ENCODE measurements at places on chromosomes 6 and 20.

DNA sequence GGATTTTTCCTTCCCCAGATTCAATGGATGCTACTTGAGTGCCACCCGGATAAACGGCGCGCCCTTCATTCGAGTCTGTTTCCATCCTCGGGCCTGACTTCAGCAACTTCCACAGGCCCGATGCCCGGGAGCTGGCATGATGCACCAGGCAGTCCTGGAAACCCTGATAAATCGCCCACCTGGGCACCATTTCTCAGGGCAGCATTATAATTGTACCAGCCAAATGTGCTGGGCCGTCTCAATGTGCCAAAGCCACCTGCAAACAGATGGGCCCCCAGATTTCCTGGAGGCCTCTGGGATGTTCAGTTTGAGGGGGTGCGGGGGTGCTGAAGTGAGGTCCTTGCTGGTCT lies 65.8 kb downstream of the NOL4L start:
- DNase-seq, result no peak

DNA sequence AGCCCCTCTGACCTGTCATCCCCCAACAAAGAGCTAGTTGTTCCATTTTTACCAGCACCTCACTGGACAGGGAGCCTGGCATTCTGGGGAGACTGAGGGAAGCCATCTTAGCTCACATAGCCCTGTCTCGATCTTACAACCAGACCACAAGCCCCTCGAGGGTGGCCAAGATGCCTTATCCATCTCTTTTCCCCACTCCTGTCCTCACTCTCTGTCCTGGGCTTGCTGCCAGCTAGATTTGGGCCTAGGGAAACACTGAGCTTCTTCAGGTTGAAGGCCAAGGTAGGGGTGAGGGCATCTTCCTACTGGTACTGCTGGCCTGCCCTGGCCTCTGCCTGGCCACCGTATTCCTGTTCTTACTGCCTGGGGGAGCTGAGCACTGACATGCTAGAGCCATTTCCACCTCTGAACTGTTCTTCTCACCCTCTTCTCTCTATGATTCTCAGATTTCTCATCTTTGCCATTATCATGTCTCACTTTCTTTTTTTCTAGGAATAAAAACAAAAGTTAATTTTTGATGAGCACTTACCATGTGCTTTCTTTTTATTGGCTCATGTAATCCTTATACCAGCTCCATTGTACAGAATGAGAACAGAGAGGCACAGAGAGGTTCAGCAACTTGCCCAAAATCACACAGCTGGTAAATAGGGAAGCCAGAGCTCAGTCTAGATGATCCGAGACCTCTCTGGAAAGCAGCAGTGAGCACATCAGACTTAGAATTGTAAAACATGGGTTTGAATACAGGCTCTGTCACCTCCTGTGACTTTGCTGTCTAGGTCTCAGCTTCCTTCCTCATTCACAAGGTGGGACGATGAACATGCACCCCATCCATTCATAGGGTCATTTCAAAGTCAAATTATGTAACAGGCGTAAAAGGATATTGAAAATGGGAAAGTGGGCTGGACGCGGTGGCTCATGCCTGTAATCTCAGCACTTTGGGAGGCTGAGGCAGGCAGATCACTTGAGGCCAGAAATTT lies 28.7 kb downstream of the FGD2 start:
- DNase-seq, result no peak

- DNase-seq, result no peak
Observed at GRCh38 chr6:17968876-17969275, 18.6 kb downstream of the KIF13A start.

DNA sequence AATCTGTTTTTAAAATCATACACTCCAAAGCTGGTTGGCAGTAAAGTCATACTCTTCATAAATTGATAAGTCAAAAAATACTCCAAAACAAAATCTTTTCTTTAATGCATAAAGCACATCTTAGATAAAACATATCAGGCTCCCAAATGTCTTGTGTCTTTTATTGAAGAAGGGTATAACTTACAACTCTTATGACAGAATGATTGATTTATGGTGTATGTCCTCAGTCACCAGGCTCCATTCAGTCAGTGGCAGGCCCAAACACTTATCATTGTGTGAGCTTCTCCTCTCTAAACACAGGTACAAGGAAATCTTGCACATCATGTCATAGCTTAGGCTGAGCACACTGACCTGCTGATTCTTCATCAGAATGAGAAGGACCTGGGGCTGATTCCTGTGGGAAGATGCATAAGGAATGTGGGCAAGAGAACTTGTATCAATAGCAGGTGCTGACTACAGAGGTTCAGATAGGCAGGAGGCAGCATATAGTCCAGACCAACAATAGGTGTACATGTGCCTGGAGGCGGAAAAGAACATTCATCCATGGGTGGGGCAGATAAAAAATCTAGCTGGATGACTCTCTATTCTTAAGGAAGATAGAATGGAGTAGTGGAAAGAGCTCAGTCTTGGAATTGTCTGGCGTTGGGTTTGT lies 1.9 kb downstream of the CALHM5 start:
- no peak for DNase-seq

GRCh38 chr6:156587071-156587470 lies 190.1 kb upstream of the ARID1B start:
- no peak for DNase-seq

- no peak for DNase-seq
Observed at GRCh38 chr20:51012357-51012756, 10.6 kb downstream of the KCNG1 start.

DNA sequence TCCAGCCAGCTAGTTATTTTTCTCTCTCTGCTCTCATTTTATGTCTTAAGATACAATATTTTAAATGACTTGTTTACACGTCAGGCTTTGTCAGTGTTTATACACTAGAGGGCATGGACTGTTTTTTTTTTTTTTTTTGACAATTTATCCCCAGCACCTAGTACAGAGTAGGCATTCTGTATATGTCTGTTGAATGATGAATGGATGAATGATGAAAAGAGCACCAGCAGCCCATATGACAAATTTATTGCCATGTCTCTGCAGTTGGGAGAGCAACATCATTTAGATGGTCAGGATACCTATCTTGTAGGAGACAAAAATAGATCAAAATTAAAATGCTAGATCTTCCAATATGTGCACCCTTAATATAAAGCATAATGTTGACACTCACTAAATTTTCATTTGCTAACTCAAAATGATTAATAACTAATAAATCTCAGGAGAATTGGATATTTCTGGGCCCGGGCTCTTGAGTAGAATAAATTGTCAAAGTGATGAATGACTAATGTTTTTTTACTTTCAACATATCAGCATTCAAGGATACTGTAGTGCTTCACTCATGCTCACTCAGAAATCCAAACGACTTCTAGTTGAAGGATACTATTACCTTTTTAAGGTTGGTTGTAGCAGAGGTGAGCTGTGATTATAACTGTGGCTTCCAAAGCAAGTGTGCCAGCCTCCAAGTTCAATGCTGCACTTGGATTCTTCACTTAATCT lies 200.0 kb downstream of the PHACTR1 start:
- DNase-seq, result no peak

GRCh38 chr6:167717455-167717854 lies 109.3 kb upstream of the AFDN start:
- no peak for DNase-seq

DNA sequence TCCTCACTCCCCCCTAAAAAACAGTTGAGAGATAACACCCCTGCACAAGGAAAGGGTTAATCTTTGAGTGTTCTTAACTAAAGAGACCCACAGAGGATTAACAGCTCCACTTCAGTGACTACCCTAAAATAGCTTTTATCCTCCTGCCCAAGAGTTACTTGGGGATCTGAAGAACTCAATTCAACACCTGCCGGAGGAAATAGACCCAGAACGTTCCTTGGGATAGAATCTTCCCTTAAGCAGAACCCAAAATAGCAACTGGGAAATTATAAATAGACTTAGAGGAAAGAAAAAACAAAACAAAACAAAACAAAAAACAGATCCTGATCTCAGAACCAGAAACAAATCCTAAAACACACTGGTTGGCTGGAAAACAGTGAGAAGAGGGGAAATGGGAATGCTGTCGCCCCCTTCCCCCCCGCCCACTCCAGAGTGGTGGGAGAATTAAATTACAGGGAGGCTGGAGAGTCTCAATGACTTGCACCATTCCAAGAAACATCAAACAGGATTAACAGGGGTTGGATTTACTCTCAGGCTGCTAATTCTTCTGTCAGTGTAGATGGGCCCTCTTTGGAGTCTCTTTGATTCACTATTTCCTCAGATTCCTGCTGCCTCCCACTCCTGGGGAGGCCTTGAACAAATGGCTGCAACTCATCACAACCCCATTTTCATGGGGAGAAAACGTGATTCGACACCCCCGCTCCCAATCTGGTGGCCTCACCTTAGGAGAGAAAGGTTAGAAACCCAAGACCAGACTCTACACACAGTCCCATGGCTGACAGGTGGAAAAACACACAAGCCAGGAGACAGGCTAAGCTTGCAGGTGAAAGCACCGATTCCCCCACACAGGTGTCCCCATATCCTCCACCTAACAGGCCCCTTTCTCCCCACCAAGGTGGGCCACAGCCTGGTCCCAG lies 1.4 kb downstream of the PLAGL2 start:
- no peak for DNase-seq

DNA sequence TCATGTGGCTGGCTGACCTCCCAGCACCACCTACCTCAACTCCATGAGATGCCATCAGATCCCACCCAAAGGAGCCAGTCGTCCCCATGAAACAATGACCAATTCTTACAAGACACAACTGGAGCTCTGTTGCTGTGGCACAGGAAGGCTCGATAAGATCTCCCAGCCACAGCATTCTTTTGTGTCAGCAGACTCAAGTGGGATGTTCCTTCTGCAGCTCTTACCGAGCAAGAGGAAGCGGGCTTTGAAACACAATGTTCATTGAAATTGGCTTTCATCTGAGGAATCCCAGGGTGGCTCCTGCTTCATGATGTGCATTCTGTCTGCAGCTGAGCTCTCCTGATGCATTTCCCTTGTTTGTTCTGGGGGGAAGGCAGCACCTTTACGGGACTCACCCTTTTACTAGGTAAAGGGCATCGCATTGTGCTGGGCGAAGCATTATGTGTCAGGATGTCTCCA lies 222.0 kb upstream of the SGK1 start:
- no peak for DNase-seq

GRCh38 chr6:87441711-87442110 lies 31.1 kb upstream of the SLC35A1 start:
- DNase-seq, result no peak

GRCh38 chr6:130560231-130560630 lies 194.4 kb downstream of the TMEM200A start:
- DNase-seq, result no peak

DNA sequence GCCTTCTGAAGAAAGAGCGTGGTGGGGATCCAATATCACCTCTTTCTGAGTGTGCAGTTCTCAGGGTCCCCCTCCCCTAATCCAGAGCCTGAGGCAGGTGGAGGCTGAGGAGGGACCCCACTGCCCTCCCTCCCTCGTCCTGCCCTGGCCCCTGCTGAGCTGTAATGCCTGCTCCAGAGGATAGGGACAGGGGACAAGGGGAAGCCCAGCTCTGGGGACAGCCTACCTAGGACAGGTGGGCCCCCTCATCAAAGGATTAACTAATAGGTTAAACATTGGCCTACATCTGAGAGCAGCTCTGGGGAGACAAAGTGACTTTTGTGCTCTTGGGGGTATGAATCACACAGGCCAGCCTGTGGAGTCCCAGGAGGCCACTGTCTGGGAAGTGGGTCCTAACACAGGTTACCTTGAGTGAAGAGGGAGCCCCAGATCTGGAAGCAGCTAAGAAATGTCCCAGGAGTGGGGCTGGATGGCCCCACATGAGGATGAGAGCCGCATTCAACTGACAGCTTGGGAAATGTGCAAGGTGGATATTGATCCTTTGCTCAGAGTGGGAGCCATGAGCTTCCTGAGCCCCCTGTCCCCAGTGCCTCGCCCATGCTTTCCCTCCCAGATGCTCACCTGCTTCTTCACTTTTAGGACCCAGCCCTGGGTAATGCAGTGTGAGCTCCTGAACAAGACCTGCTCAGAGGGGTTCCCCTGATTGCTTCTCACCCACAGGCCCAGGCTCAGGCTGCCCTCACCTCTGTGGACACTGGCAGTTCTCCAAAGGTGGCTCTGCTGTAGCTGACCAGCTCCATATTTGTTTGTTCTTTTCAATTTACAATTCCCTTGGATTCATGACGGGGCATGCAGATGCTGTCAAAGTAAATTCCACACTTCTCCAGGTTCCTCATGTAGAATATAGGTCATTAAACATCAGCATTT lies 17.8 kb upstream of the CST9L start:
- DNase-seq, result no peak

- DNase-seq, result no peak
Observed at GRCh38 chr20:10911298-10911697, 237.5 kb upstream of the JAG1 start.

GRCh38 chr6:48073976-48074767 lies 36.8 kb downstream of the PTCHD4 start:
- DNase-seq, result no peak

DNA sequence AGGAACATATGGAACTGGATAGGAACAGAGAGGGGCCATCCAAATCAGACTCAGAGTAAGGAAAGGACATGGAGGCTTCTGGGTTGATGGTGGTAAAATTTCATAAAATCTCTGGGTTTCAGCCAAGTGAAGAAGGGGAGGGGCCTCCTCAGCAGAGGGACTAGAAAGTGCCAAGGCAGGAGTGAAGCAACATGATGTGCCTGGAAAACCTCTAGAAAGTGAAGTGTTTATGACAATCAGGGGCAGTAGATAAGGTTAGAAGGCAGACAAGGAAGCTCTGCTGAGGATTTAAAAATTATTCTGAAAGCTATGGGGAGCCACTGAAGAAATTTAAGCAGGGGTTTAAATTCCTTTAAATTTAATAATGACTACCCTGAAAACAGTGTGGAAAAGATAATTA lies 126.0 kb upstream of the TENT5A start:
- DNase-seq, result no peak

DNA sequence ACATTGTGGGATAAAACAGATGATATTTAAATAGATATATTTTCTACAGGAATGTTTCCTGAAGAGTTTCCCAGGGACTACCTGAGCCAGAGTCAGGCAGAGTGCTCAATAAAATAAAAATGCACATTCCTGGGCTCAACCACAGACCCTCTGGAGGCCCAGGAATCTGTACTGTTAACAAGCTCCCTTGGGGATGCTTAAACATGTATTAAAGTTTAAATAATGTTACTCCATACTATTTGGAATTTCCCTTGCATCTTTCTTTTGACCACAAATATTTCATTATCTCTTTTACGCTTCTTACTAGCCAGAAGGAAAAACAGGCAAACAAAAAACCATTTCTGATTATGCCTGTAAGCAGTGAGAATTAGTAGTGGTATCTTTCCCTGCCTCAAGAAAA lies 42.3 kb downstream of the GPR63 start:
- DNase-seq, result no peak

GRCh38 chr20:53639647-53640440 lies 46.2 kb upstream of the ZNF217 start:
- DNase-seq, result no peak

GRCh38 chr6:17871189-17871519 lies 116.3 kb downstream of the KIF13A start:
- no peak for DNase-seq

GRCh38 chr6:118317581-118318563 lies 230.2 kb upstream of the PLN start:
- no peak for DNase-seq

GRCh38 chr6:148349466-148349865 lies 6.8 kb downstream of the SASH1 start:
- no peak for DNase-seq

Data from left colon (tissue), 2 donors.